ENCODE measurements at places on chromosomes 13 and 19.

GRCh38 chr13:23915308-23915707 lies 18.0 kb upstream of the C1QTNF9B start:
- DNase-seq = no peak

GRCh38 chr13:30607908-30608307 lies 9.8 kb upstream of the USPL1 start:
- DNase-seq = peak; percentile 32

GRCh38 chr13:93714171-93714570 lies 487.6 kb downstream of the GPC6 start:
- DNase-seq = no peak

GRCh38 chr19:2260341-2260805 lies 4.2 kb upstream of the JSRP1 start:
- no peak for DNase-seq

GRCh38 chr13:52454459-52454819 lies 839 bp upstream of the CKAP2 start:
- DNase-seq = no peak

- DNase-seq = no peak
Measured at GRCh38 chr13:76029706-76030105, 393.6 kb downstream of the LMO7 start.

GRCh38 chr19:5172859-5173630 lies 167.6 kb downstream of the PTPRS start:
- no peak for DNase-seq

- no peak for DNase-seq
Measured at GRCh38 chr13:82070416-82070815, 1729.5 kb upstream of the SPRY2 start.

DNA sequence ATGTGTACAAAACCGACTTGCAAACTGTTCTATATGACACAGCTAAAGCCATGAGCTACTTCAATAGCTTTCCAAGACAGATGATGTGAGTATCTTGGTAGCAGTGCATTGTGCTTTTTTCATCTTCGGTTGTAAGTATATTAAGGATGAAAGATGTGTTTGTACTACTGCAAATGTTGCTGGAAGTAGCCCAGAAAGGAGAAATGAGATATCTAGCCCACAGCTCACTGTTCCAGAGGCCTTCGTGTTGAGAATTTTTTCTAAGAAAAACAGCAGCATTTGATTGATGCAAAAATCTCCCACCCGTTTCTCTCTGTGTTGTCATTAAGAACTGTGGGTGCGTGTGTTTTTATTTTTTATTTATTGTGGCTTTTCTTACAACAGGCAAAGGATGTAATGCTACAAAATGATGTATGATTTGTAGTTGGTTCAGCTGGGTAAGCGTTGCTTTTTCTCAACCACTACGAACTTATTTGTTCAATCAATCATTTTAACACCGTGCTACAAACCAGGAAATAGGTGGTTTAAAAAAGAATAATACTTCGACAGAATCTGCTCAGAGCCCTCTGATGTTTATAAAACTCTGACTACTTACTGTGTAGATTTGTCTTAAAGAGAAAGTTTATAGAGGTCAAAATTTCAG lies 41.6 kb upstream of the RFC3 start:
- no peak for DNase-seq

GRCh38 chr13:108439556-108439955 lies 170.0 kb downstream of the TNFSF13B start:
- DNase-seq = no peak

- DNase-seq = no peak
Measured at GRCh38 chr13:41018602-41018948, 541 bp downstream of the ELF1 start.

GRCh38 chr19:51462681-51463080 lies 4.4 kb upstream of the SIGLEC8 start:
- DNase-seq = no peak

GRCh38 chr19:12751635-12752034 lies at the start of gene BEST2:
BEST2 (plus strand) TSS chr19:12751791; CDS start chr19:12752593, 802 bp downstream.
- no peak for DNase-seq

- DNase-seq = no peak
Measured at GRCh38 chr13:47008318-47008717, 111.5 kb upstream of the HTR2A start.

- DNase-seq = peak; percentile 91
Measured at GRCh38 chr19:20661150-20661819, at the start of gene ZNF626. ZNF626 (minus strand) TSS chr19:20661571; CDS start chr19:20661446, 125 bp downstream.

Data from activated naive CD4-positive, alpha-beta T cell treated with anti-CD3 and anti-CD28 coated beads, Interleukin-2, amount 50 U/mL, for 16 hours (primary cell).